Caudate nucleus (tissue), 63 donors: ENCODE measurements at places on chromosomes 3 and 15.

DNA sequence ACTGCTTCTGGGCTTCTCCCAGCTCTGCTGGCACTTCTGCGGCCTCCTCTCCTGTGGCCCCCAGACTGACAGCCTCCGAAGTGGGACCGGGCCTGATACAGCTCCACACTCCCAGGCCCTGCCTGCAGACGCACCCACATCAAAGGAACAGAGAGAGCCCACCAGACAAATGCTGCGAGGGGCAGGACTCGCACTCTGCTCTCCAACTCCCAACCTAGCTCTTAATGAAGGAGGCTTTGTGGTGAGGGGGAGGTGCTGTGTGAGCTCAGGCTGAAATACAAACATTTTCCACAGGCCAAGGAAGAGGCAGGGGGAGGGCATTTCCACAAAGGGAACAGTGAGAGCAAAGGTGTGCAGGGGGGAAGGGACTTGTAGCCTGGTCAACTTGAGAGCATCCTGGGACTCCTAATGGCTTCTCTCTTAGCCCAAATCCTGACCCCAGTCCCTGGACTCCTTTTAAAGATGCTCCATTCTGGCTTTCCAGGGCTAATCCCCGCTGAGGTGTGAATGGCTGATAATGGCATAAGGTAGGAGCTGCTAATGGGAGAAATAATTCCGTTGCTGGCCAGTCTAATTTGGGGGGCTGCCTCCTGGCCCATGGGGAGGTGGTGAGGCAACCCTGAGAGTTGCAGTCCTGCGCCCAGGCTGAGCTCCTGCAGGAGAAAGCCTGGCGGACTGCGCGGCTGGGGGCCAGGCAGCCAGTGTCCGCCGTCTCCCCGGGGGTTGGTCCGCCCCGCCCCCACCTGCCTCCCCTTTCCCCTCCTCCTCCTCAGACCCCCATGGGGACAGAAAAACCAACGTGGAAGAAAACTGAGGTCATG, 9.6 kb downstream of the LINGO1 start:
- DNase-seq, result no peak

DNA sequence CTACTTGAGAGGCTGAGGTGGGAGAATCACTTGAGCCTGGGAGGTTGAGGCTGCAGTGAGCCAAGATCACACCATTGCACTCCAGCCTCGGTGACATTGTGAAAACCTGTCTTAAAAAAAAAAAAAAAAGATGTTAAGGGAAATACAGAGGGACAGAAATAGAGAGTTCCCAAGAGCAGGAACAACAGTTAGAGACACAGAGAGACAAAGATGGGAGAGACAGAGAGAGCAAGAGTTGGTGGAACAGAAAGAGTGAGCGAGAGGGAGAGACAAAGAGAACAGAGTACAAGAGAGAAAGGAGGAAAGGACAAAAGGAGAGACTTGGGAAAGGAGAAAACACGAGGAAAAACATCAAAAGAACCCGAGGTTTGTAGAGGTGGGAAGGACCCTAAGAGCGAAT, 35.8 kb downstream of the BHLHE40 start:
- no peak for DNase-seq

DNA sequence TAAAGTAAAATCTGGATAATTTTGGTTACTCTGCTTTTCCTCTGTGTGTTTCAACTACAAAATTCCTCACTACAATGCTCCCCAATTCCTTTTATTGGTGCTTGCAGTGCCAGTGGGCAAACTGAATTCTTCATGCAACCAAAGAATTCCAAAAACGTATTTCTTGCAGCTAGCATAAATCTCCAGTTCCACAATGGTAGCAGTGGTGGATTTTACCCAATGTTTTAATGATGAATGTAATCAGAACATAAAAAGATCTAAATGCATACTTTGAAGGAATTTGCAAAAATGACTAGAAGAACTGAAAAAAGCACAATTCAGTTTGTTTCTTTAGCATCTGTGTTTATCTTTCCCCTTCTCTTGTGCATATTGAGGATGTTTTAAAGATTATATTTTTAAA, 359.6 kb upstream of the TPRG1 start:
- DNase-seq, result no peak

DNA sequence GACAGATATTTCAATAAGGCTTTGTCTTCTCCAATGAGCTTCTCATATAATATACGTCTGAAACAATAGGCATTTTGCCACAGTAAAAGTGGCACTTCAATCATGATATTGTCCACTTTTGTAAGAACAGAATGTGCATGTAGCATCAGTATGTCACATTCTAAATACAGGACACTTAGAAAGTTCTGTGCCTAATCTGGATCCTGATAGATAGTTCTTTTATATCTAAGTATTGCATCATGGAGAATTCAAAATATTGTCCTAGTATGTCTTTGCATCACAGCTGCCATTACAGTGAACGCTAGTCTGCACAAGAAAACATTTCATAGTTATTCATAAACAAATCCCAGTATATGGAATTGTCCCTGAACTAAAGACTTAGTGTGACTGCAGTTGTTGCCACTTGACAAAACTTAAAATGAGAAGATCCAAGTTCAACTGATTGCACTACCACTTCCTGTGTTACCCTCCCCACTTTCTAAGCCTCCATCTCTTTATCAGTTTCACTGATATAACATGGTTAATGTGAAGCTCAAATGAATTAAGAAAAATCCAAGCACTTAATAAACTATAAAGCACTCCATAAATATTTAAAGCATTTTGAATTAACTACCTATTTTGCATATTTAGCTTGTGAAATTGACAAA, 19.6 kb downstream of the LRRFIP2 start:
- no peak for DNase-seq

GRCh38 chr3:76991165-76991564, 48.7 kb upstream of the ROBO2 start:
- DNase-seq, result no peak

GRCh38 chr3:188583341-188584161, 429.6 kb downstream of the LPP start:
- DNase-seq, result no peak

- DNase-seq, result no peak
These were observed 19.0 kb downstream of the PDHB start for GRCh38 chr3:58414538-58415197.

- no peak for DNase-seq
These were observed 216.9 kb upstream of the THBS1 start for GRCh38 chr15:39363761-39364586.

- no peak for DNase-seq
These were observed 126.3 kb upstream of the CRBN start for GRCh38 chr3:3305841-3306240.

GRCh38 chr3:9501226-9501625, 52.4 kb downstream of the LHFPL4 start:
- DNase-seq, result no peak

DNA sequence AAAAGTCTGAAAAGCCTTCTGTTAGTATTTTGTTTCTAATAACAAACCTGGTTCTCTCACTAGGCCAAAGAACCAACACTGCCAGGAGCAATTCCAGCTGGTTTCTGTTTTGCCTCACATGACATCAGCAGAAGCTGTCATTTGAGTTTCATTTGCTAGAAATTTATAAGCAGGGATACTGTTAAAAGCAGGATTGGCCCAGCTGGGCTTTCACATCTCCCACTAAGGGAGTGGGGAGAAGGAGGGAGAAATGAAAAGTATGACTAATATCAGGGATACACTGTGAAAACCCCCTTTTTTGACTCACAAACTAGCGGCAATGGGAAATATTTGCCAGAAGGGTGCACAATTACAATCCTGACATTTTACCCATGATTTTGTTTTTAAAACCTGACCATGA, 5.3 kb downstream of the CCDC80 start:
- DNase-seq, result no peak

DNA sequence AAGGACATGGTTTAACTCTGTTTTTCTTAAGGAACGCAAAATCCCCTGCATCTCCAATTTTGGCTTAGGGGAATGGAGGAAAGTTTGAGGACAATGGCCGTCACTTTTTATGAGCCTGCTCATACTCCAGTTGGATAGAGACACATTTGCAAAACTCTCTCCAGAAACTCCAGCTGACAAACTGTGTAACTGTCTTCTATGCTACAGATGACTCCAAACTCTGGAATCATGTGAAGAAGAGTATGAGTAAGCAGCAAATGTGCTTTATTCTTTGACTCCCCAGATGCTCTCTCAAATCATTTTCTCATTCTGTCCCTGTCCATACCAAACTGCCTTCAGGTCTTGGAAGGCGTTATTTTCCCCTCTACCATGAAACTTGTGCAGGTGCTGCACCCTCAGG, 226.5 kb upstream of the GPR149 start:
- no peak for DNase-seq

DNA sequence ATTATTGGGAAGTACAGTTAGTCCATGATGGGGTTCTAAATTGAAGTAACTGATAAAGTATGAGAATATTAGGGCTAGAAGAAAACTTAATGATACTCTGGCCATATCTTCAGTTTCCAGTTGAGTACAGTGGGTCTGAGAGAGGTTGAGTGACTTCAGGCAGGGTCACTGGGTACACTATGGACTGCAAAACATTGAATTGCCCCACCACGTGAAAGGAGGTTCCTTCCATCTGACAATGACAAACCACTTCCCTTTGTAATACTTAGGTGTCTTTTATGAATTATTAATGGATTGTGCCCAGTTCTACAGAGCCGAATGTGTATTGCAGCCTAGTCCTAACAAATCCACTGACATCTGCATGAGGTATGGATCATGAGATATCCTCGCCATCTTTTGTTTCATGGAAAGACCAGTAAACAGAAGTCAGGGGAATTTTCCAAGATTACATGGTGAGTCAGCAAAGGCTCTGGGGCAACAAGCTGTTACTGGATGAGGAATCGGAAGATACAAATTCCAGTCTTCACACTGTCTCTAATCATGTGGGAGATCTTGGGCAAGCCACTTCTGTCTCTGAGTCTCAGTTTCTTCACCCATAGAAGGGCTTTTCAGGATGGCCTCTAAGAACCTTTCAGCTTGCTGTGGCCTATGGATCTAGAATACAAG, 66.5 kb upstream of the BCL6 start:
- DNase-seq, result no peak

- DNase-seq, result no peak
These were observed 4.6 kb downstream of the SNAP23 start for GRCh38 chr15:42499858-42500609.

DNA sequence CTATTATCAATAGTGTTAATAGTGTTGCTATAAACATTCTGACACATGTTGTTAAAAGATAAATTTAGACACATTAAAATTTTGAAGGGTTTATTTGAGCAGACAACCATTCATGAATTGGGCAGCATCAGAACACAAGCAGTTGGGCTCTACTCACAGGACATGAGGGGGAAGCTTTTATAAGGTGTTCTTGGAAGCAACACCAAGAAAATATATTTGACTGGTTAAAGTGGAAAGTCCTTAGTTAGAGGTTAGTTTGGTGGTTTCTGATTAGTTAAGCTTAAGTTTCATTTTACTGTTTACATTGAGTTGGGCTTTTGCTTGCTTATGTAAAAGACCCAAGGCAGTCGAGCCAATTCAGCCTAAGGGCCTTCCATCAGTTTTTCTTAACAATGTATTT, 220.7 kb downstream of the CD47 start:
- DNase-seq, result no peak

DNA sequence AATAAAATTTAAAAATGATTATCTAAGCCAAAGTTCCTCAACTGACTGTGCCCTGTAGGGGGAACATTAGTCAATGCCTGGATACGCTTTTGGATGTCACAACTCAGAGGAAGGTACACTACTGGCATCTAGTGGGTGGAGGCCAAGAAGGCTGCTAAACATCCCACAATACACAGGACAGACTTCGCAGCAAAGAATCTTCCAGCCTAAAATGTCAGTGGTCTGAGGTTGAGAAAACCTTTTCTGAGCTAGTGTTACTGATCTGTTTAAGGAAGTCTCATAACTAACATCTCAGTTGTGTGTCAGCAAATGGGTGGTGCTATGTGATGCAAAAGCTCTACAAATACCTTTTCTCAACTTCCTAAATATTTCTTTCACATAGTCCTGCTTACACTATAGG, 20.9 kb upstream of the LDHAL6B start:
- DNase-seq, result no peak

GRCh38 chr3:150727653-150728502, 24.2 kb upstream of the ERICH6 start:
- DNase-seq, result no peak

DNA sequence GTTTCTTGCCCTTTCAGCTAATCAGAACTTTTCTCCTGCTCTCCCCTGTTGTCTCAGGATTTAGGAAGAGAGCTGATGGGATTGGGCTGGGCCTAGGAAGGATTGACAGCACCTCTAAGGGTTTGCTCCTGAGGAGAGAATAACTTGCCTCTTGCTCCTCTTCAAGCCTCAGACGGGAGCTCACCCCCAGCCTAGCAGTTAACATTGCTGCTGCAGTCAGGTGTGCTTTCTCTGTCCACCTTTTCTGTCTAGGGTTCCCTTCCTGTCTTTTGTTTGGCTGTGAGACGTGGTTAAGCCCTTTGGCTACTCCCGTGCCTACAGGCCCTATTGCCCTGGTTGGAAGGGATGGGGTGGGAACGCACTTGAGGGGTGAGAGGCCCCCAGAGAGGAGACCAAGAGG, 20.1 kb downstream of the TMEM108 start:
- no peak for DNase-seq

DNA sequence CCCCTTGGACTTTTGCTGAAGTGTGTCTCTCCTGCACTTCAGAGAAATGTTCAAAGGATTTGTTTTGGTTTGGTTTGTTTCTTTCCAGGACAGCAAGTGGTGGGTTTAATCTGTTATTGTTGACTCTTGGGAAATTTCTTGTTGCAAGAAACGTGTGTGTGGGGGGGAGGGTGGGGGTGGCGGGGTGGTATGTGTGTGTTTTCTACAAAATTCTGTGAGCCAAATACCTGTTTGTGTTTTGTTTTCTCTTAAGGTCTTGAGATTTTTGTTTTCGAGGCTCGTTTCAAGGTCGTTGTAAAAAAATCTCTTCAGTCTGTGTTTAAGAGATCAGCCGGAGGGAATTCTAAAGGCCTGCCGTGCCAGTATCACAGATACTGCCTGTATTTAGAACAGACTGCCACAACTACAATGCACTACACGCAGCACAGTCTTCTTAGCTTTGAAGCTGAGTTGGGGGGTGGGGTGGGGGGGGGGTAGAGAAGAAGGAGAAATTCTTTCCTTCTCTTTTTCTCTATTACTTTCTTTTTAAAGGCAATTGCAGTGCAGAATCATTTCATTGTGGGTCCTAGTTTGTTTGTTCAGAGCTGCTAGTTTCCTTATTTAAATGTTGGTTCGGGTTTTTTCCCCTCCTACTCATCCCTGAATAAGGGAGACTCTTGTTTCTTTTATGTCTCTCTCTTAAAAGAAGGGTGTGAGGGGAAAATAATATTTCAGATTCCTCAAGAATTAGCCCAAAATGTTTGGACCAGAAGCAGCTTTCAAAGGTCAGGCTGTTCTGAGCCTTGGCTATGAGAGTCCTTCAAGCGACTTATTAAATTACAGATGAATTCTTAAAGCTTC, 1.4 kb upstream of the BCL6 start:
- peak; percentile 23 for DNase-seq

GRCh38 chr3:79040701-79041100, 727.1 kb downstream of the ROBO1 start:
- DNase-seq, result no peak

- no peak for DNase-seq
These were observed 37.6 kb downstream of the NCEH1 start for GRCh38 chr3:172673210-172673679.

- no peak for DNase-seq
These were observed 1270.0 kb downstream of the ROBO1 start for GRCh38 chr3:78497767-78498166.
